Kidney tubule cell (primary cell): ENCODE measurements at places on chromosomes 7 and 10.

- DNase-seq: no peak
These were observed 96.8 kb downstream of the MYOF start for GRCh38 chr10:93385345-93385744.

GRCh38 chr7:1409555-1409954 lies 49.7 kb downstream of the MICALL2 start:
- DNase-seq: no peak

GRCh38 chr10:35307297-35307696 lies 29.0 kb upstream of the CCNY start:
- peak; percentile 50 for DNase-seq

DNA sequence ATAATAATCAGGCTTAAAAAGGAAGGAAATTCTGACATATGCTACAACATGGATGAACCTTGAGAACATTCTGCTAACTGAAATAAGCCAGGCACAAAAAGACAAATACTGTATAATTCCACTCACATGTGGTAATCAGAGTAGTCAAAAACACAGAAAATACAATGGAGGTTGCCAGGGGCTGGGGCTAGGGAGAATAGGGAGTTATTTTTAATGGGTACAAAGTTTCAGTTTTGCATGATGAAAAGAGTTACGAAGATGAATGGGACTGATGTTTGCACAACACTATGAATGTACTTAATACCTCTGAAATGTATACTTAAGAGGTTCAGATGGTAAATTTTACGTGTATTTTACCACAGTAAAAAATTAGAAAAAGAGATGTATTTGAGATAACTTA lies 145.6 kb downstream of the DOCK4 start:
- no peak for DNase-seq

DNA sequence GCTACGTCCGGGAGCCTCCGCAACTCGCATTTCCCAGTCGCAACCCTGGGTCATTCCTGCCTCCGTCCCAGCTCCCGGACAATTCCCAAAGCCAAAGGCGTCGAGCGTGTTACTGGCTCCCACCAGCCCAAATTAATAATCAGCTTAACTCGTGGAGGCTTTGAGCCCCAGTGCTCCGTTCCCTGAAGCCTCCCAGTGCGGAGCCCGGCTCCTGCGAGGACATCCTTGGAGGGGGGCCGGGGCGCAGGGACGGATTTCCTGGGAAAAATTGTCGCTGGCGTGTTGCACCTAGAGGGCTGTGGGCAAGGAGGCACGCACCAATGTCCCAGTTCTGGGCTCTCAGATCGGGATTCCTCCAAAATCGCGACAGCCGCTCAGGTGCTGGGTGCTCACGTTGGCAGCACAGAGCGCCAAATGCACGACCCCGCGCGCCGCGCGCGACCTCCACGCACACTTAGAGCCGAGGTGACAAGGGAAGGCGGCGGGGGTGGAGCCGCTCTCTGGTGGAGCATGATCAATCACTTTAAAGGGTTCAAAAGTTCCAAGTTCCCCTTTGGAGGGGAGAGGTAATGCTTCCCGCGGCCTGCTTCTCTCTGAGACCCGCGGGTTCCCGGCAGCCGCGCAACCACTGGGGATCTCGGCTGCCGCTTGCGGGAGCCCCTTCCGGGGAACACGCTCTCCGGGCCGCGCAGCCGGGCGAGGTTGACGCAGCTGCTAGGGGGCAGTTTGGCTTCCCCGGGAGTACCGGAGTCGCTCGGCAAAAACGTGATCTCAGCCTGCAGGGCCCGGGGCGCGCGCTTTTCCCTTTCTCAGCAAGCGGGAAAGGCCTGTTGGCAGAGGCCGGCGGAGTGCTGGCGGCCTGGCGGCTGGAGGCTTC lies 25.5 kb downstream of the SKIDA1 start:
- DNase-seq: peak; percentile 37

DNA sequence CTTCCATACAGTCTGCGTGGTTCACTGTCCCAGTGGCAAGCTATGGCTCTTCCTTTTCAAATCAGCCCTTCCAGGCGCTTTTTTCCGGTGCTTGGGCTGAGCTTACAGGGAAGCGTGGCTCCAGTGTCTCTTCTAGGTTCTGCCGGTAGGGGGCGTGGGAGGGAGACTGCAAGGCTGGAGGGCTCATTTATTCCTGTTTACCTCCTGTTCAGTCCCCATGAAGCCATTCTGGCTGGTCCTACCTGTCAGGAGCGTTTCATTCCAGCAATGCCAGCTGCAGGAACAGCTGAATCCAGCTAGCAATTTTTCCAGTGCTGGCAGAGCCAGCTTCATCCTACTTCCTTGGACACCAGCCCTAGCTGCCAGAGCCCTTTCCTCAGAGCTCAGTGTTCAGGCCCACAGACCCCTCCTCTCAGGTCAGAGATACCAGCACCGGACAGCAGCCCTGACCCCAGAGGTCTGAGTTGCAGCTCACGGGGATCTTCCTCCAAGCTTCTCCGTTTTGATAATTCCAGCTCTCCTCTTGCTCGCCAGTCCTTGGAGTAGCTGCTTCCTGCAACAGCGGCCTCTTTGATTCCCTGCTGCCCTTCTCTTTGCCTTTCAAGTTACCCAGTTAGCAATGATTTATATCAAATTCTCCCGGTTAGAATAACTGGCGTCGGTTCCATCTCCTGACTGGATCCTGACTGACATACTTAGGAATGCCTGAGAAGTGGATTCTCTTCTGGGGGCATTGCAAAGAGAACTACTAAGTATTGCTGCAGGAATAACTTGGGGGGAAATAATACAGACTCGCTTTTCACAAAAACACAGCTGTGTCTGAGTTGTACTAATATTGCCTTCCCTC lies 129.8 kb downstream of the FRMD4A start:
- peak; percentile 20 for DNase-seq

- DNase-seq: no peak
These were observed 14.4 kb downstream of the PKD2L1 start for GRCh38 chr10:100315615-100316014.

GRCh38 chr7:65004575-65004974 lies 1.9 kb downstream of the ERV3-1 start:
- DNase-seq: no peak

DNA sequence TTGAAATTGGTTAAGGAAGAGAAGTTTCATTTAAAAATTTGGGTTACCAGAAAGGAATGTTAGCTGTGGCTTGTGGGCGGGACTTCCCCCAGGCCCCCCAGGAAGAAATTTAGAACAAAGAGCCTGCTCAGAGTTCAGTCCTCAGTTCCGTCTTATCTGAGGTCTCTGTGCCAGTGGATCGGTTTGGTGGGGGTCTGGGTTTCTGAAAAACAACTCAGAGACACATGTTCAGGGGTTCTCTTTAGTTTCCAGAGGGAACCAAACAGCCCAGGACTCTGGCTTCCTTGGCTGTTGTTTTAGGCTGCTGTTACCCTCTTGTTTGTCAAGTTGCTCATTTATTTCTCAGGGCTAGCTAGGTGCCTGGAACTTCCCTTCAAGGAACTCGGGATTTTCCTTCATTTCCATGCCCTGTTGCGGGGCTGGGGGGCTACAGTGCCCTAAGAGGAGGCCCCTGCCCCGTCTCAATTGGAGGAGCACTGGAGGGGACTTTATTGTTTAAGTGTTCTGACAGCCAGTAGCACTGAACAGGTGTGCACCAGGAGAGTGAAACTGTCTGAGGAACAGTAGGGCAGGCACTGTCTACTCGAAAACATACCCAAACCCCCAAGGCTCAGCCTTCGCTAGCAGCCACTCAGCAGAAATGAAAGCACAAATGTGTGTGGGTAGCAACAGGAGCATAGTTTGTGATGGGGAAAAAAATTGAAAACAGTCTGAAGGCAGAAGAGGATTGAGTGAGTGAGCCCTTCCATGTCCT lies 59.9 kb downstream of the ALOX5 start:
- DNase-seq: no peak

- DNase-seq: no peak
These were observed 82.3 kb downstream of the ZNF503 start for GRCh38 chr10:75319274-75319673.

GRCh38 chr10:31215052-31215451 lies 104.0 kb upstream of the ZEB1 start:
- DNase-seq: no peak

DNA sequence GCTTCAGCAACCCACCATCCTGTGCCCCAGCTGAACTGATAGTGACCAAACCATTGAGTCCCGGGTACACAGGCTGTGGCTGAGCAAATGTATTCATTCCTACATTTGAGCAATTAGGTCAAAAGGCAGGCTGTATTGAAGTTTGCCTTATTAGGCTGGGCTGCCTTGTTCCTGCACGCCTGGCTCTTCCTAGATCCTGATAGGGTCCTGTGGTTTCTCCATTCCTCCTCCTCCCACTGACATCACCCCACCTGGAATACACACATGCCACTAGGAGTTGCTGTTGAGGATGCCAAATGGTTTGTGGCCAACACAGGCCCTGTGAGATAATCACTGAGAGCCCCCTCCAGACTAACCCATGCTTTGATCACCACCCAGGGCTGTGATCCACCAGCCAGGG lies 66.4 kb upstream of the FGFR2 start:
- no peak for DNase-seq

DNA sequence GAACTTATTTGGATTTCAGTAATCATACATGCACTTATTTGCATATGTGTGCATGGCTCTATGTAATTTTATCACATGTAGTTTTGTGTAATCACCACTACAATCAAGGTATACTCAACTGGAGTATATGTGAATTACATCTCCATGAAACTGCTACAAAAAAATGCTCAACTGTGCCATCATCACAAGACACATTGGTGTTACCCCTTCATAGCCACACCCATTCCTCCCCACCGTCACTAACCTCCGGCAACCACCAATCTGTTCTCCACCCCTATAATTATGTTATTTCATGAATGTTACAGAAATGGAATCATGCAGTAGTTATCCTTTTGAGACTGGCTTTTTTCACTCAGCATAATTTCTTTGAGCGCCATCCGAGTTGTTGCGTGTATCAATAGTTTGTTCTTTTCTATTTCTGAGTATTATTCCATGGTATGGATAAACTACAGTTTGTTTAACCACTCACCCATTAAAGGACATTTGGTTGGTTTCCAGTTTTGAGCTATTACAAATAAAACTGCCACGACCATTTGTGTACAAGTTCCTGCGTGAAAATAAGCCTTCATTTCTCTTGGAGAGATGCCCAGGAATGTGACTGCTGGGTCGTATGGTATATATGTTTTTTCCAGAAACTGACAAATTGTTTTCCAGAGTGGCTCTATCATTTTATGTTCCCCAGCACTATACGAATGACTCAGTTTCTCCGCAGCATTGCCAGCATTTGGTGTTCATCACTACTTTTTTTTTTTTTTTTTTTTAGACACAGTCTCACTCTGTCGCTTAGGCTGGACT lies 11.3 kb upstream of the SMO start:
- no peak for DNase-seq

- DNase-seq: peak; percentile 49
These were observed 357.2 kb downstream of the LRMDA start for GRCh38 chr10:75788394-75789205.

- no peak for DNase-seq
These were observed 19.5 kb downstream of the KCNH2 start for GRCh38 chr7:150958597-150958996.

- DNase-seq: no peak
These were observed 212.8 kb downstream of the MAD1L1 start for GRCh38 chr7:2019711-2020511.

DNA sequence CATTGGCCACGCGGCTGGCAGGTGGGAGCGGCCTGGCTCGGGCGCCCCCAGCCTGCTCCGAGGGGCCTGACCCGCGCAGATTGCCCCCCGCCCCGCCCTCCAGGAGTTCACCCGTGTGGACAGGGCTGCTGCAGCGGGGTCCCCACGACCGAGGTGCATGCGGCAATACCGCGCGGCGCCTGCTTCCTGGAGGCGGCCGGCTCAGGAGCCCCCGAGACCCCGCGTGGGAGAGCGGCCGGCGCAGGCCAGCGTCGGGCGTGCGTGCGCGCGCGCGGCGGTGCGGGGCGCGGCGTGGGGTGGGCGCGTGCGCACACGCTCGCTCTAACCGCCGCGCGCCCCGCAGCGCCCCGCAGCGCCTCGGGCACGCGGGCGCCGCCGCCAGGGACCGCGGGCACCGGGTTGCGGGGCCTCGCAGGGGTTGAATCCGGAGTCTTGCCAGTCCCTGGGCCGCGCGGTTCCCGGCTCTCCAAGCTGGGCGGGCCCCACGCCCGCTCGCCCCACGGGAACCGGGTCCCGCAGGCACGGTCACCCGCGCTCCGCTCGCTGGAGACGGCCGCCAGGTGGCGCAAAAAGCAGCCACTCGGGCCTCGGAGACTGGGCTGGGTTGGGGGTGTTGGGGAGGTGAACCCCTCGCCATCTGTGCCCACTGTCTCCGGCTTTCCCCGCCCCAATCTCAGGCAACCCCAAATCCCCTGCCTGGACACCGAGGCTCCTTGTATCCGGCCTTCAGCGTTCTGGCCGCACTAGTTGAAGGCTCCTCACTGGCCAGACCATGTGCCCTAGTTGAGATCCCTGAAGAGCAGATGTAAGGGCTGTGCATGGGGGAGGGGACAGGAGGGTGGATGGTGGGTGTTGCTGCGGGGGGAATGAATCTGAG lies 1.3 kb upstream of the ACHE start:
- peak; percentile 17 for DNase-seq

DNA sequence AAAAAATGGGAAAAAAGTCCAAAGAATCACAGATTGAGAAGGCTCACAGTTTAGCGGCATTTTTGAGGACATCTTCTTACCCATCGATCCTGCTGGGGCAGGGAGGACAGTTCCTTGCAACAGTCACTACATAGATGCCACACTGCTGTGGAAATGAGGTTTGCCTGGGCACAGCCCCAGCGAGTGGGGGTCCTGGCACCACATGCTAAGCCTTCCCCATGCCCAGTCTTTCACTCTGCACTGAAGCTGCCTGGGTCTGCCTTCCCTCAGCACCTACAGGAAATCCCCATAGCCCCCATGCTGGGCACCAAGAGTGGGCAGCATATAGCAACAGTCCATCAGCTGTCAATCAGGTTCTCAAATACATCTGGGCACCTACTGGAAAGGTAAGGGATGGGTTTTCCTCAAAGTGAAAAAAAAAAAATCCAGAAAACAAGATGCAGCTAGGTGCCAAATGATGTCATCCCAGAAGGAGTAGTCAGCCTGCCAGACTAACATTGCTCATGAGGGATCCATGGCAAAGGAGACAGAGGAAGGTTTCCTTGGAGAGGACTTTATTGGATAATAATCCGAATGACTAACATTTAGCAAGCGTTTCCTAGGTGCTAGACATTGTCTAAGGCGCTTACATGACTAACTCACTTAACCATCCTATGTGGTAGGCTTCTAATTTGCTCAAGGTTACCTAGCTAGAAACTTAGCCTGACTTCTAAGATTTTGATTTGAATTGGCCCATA lies 125.7 kb upstream of the CXCL12 start:
- DNase-seq: peak; percentile 92

- no peak for DNase-seq
These were observed 66.5 kb downstream of the SHH start for GRCh38 chr7:155745737-155746136.
